GM06990 (cell line): ENCODE measurements at places on chromosomes 12 and 14.

- no peak for DNase-seq
Observed at GRCh38 chr14:81260732-81261131, 40.0 kb upstream of the GTF2A1 start.

DNA sequence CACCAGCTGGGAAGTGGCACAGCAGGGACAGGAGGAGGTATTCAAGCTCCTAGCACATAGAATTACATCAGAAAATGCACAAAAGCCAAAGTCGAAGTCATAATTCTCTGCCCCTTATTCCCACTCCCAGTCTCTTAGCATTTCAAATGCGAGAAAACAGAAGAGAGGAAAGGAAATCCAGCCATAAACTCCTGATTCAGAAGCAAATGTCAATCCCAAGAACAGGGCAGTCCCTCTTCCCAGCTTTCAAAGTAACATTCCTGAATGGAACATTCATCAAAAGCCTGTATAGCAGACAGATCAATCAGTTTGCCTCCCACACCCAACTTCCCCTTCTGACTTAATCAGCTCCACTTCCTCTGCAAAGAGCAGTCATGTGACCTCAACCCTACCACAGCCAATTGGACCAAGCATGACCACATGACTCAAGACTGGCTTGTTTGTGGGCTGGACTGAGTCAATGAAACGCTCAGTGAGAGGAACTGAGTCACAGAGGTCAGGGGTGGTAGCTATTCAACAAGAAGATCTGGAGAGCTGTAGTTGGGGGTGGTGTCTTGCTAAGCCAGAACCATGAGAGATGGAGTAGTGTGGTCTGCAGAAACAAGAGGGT is 41.4 kb upstream of the TUNAR start:
- no peak for DNase-seq

DNA sequence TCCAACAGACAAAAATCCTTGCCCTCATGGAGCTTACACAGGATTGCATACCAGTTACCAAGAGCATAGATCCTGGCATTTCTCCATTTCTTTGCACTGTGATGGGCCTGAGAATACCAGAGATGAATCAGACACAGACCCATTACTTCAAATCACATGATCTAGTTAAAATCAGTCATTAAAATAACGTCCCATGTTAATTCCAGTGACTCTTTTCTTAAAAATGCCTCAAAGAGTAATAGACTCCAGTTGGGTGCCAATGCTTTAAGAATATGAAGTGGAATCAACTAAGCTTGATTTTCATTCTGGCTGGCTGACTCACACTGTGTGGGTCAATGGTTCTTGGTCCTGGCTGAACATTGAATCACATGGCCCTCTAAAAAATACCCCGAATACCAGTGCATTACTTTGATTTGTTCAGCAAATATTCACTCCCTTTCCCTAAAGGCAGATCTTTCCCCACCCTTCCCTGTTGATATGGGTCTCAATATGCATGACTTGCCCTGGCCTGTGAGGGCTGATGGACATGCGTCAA is 11.0 kb downstream of the ASB2 start:
- DNase-seq, result no peak

DNA sequence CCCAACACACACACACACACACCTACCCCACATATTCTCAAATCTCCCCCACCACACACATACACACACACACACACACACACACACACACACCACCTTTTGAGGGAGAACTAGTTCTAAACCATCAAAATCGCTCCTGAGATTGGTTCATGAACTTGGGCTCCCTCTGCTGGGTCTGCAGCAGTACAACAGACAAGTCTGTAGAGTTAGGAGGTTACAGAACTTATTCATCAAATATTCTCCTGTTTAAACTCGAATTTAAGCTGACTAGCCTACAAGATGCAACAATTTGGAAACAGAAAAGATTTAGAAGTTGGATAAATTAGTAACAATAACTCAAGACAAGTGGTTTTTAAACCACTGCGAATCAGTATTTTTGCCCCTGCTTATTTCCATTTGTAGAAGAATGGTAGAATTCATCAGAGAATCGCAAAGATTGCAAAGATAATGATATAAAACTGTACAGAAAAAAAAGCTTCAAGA is 136.4 kb upstream of the USP15 start:
- peak; percentile 3 for DNase-seq

DNA sequence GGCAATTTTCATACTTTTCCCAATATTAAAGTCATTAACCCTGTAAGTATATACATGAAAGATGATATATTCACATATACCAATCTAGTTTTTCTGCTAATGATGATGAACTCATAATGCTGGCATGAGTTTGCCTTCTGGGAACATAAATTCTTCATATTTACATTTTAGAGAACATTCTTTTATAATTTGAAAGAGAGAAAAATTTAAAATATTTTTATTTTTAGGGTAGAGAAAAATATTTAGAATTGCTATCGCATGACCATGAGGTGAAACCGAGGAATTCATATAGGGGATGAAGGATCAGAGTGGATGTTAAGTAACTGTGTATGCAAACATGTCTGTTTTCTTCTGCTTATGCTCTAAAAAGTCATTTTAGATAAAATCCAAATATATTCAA is 825.3 kb upstream of the FLRT2 start:
- no peak for DNase-seq

DNA sequence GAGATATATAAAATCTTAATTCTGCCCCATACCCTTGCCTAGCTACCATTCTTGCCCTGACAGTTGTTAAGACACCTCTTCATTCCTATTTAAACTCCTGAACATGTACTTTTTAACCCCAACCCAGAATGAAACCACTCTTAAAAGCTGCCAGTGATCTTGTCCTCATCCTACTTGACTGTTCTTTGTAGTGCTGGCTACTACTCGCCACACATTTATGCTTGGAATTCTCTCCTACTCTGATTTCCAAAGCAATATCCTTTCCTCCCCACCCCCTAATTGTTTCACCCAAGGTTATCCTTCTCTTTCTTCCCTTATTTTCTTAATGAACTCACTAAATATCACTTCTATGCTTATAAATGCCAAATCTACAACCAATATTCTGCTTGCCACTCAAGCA is 4.1 kb downstream of the NFYB start:
- DNase-seq, result no peak

- DNase-seq, result no peak
Observed at GRCh38 chr12:52024845-52025230, 18.1 kb downstream of the TAMALIN start.

DNA sequence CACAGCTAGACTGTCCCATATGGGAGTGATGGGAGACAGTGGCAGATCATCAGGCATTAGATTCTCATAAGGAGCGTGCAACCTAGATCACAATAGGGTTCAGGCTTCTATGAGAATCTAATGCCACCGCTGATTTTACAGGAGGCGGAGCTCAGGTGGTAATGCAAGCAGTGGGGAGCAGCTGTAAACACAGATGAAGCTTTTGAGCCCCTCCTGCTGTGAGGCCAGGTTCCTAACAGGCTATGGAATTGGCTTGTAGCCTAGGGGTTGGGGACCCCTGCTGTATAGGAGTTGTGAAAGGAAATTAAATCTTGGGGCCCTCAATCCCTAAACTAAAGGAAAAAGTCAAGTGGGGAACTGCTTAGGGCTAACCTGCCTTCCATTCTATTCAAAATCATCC is 29.6 kb downstream of the ADIPOR2 start:
- no peak for DNase-seq

GRCh38 chr14:73795974-73796373 is 55.7 kb upstream of the PTGR2 start:
- DNase-seq, result no peak

GRCh38 chr14:99245564-99246511 is 26.2 kb downstream of the BCL11B start:
- no peak for DNase-seq

GRCh38 chr12:94730847-94731246 is 80.5 kb upstream of the TMCC3 start:
- DNase-seq, result no peak

GRCh38 chr12:82366197-82366596 is 7.9 kb downstream of the METTL25 start:
- DNase-seq, result no peak

DNA sequence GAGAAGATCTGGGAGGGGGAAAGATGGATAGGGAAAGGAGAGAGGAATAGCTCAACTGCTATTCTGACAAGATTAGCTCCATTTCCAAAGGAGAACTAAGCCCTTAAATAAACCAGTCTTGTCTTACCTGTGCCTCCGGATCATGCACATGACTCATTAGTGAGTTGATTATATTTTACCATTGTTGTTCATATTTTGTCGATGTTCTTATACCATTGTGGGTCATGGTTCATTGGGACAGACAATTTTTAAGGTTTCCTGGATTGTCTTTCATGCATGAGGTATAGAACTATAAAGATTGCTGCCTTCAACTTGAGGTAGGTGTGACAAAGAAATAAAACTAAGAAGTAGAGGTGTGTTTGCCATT is 243.0 kb upstream of the ATP2B1 start:
- DNase-seq, result no peak

- no peak for DNase-seq
Observed at GRCh38 chr12:72677139-72677538, 405.0 kb downstream of the TRHDE start.

- DNase-seq, result no peak
Observed at GRCh38 chr12:88181881-88182280, 39.8 kb downstream of the TMTC3 start.

- no peak for DNase-seq
Observed at GRCh38 chr12:76871082-76871481, 7.7 kb downstream of the CSRP2 start.

GRCh38 chr14:65790172-65790815 is 377.8 kb downstream of the FUT8 start:
- DNase-seq, result no peak

DNA sequence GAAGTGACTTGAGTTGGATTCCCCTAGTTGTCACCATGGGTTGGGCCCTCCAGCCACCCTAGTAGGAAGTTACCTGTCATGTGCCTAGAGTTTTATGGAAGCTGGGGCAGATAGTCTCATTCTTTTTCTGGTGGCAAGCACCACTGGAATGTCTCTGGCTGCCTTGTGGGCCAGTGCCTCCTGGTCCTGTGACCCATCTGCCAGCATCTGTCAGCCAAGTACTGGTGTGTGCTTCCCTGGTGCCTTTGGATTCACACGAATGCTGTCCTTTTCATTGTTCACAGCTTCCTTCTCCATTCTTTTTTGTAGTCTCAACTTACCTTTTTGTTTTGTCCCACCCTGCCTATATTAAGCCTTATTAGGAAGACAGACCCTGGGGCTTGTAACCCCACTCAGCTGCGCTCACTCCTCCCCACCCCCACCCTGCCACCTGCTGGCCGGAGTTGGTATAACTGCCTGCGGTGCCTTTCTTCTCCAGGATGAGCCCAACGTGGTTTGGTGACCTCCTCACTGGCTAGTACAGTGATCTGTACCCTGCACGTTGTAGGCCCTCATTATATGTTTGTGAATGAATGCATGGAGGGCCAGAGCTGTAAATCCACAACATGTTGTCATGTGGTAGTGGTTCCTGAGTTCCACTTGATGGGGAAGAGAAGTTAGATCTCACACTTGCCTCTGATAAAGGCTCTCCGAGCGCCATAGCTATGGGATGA is 125.7 kb downstream of the TSPAN9 start:
- no peak for DNase-seq

DNA sequence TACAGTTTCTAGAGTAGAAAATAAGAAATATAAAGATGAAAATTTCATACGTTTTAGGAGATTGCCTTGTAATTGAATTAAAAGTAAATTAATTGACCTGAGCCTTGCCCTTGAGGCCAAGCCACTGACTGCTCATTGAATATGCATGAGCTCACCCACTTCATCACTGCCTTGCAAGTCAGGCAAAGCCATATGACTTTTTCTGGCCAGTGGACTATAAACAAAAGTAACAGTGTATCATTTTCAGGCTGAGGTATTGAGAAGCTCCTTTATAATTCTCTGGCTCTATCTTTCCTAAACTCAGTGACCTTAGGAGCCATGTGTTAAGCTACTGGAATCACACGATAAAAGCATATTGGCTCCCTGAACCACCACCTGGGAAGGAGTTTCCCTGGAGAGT is 369.3 kb downstream of the NUAK1 start:
- no peak for DNase-seq

GRCh38 chr12:108369736-108370396 is 30.8 kb upstream of the CMKLR1 start:
- no peak for DNase-seq

- no peak for DNase-seq
Observed at GRCh38 chr14:58296726-58297125, 1.6 kb upstream of the ARID4A start.

GRCh38 chr14:91286530-91286937 is 42.0 kb upstream of the GPR68 start:
- DNase-seq, result no peak

GRCh38 chr14:91996948-91997371 is 42.9 kb downstream of the TRIP11 start:
- no peak for DNase-seq

GRCh38 chr12:95205016-95205624 is 12.1 kb downstream of the FGD6 start:
- no peak for DNase-seq

- DNase-seq, result no peak
Observed at GRCh38 chr14:23109769-23110168, 5.0 kb upstream of the CIROP start.

GRCh38 chr12:121124402-121125109 is 8.1 kb upstream of the P2RX7 start:
- DNase-seq, result no peak

- DNase-seq, result no peak
Observed at GRCh38 chr14:104023325-104024055, 62.0 kb upstream of the ASPG start.

GRCh38 chr12:110317911-110318310 is 36.9 kb downstream of the ATP2A2 start:
- DNase-seq, result no peak

GRCh38 chr12:23415180-23415579 is 534.3 kb downstream of the SOX5 start:
- no peak for DNase-seq

DNA sequence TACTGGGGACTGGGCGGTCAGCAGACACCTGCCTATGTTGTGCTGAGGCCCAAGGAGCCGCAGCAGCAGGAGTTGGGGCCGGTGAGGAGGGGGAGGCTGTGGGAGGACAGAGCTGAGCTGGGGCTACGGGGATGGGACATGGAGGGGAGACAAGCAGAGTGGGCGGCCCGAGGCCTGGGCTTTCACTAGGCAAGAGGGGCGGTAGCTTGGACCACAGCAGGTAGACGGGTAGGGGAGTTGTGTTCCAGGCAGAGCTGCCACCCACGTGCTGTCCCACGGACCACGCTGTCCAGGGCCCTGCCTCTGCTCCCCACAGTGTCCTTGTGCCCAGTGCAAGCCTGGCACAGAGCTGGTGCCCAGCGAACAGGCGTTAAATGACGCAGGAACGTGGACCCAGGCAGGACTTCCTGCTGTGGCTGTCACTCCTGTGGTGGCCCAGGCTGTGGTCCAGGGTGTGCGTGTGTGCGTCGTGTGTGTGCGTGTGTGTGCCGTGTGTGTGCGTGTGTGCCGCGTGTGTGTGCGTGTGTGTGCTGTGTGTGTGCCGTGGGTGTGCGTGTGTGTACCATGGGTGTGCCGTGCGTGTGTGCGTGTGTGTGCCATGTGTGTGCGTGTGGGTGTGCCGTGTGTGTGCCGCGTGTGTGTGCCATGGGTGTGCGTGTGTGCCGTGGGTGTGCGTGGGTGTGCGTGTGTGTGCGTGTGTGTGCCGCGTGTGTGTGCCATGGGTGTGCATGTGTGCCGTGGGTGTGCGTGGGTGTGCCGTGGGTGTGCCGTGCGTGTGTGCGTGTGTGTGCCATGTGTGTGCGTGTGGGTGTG is 6.8 kb downstream of the CEP170B start:
- DNase-seq, result peak; percentile 9

- DNase-seq, result no peak
Observed at GRCh38 chr12:52950553-52950952, 1.6 kb downstream of the KRT18 start.

GRCh38 chr12:34107781-34108404 is 85.6 kb downstream of the ALG10 start:
- DNase-seq, result no peak
